ENCODE measurements at places on chromosomes 16 and 17.

DNA sequence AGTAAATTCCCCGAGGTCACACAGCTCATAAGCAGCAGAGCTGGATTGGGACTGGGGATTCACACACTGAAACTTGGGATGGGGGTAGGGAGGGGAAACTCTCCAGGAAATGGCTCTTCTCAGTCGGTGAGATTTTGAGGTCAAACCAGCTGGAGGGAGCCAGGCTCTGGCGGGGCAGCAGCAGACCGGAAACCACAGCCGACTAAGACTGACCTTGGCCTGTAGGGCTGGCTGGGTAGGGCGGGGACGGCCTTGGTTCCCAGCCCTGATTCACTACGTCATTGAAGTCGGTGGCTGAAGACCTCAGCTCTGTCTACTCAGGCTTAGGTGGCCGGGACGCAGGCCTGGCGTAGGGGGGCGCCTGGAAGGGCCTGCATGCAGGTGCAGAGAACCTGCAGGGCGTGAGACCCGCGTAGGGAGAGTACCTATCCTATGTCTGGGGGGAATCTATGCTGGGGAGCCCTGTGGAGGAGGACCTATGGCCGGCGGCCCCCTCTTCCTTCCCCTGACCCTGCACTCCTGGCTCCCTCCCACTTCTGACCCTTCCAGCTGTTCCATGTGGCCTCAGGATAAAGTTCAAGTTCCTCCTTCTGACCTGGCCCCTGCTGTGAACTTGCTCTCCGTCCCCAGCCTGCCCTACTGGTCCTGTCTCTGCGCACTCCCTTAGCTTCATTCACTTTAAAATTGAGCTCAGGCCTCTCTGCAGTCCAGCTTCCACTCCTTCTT is 11.9 kb upstream of the SLC4A1 start:
- peak; percentile 47 for DNase-seq

DNA sequence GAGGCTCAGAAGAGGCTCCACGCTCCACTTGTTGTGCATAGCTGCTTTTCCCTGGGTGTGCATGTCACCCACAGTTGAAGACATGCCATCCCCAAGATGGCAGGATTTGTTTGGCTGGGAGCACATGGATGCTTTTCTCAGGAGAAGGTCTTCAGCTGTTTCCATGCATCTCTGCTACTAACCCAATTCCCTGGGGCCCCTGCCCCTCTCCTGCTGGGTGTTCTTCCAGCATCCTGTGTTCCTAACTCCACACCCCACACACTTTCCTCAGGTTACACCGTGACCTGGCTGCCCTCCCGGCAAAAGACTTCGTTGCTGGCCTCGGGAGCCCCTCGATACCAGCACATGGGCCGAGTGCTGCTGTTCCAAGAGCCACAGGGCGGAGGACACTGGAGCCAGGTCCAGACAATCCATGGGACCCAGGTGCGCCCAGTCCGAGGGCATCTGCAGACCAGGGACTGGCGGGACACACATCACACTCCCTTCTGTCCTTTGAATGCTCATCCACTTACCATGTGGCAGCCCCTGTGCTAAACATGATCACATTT is 21.5 kb downstream of the ITGAL start:
- no peak for DNase-seq

GRCh38 chr16:2494616-2495015 is 19.1 kb upstream of the ATP6V0C start:
- DNase-seq = no peak

GRCh38 chr17:21191698-21192097 is 22.3 kb downstream of the TMEM11 start:
- DNase-seq = no peak

GRCh38 chr16:69123910-69124309 is 8.5 kb downstream of the CHTF8 start:
- DNase-seq = peak; percentile 63

DNA sequence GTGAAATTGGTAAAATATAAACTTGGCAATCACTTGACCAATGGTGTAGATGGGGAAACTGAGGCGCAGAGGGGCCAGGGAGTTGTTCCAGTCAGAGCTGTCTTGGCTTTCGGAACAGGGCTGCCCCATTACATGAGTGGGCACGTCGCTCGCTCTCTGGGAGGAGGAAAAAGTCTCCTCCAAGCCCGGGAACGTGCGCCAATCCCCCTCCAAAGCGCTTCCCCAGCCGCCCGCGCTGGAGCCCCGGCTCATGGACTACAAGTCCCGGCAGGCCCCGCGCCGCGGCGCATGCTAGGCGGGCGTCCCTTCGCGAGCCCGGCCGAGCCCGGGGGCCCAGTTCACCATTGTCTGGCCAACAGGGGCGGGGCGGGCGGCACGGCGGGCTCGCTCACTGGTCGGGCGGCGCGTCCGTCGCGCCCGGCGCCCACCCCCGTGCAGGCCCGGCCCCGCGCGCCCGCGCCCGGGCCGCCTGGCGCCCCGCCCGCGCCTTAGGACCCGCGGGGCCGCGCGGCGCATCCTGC is at the start of gene LLGL1:
LLGL1 (plus strand) TSS at position 515 of the 521 bp plus-strand sequence. CDS start 48 bp downstream, outside the sequence.
- DNase-seq = peak; percentile 94

DNA sequence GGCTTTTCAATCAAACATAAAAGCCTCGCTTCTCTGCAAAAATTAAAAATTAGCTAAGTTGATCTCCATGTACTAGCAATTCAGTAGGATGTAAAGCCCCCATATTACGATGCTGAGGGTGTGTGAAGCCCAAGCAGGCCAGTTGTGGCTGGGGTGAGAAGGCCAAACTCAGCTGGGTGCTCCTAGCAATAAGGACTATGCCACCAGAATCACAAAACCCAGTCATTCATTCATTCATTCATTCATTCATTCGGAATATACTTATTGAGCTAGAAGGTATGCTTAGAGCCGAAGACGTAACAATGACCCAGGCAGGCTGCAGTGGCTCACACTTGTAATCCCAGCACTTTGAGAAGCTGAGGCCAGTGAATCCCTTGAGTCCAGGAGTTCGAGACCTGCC is 3.9 kb upstream of the CRYBA1 start:
- no peak for DNase-seq

DNA sequence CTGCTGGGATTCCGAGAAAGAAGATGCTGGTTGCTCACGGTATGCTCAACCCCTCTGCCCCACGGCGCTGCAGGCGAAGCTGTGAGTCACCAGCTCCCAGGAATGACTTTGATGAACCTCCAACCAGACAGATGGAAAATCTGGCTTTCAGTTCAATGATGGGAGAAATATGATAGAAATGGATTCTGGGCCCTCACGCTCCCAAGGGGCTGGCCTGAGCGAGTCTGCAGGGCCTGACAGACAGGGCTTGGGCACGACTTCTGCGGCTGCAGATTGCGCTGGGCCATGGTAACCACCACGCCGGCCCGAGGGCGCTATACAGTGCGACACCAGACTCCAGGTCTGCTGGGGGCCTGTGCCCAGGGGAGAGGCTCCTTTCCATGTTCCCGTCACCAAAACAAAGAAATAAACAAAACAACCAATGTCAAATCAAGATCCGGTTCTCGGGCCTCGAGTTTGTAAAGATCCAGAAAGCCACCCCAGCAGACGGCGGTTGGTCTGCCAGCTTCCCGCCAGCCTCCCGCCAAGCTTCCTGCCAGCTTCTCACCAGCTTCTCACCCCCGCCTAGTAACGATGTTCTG is 11.1 kb upstream of the ABR start:
- DNase-seq = no peak

- DNase-seq = no peak
Measured at GRCh38 chr16:85709766-85710585, 21.2 kb upstream of the GINS2 start.

DNA sequence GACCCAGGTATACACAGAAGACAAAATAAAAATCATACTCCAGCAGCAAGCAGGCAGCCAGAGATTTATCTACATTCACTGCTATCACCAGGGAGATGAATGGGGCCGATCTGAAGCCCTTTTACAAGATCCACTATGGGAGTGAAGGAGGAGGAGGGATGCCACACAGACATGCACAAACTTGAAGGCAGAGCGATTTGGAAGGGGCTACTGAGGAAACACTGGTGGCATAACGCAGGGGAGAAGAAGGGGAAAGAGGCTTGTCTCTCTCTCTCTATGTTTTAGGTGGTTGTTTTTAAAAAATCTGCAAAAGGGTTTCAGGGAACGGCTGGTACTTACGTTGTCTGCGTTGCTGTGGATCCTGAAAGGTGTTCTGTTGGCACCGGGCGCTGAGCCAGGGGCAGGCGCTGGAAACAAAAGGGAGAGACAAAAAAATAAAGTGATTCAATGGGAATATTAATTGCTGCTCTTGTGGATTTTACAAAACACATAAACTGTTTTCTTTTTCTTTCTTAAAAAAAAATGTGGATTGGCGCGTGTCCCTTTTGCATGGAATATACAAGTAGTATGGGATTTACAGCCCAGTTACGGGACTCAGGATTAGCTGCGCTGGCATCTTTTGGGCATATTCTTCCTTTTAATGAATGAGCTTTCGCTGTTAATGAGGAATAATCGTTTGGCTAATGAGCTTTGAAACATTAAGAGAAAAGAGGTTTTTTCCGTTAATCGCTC is 255.3 kb upstream of the PMFBP1 start:
- peak; percentile 79 for DNase-seq

DNA sequence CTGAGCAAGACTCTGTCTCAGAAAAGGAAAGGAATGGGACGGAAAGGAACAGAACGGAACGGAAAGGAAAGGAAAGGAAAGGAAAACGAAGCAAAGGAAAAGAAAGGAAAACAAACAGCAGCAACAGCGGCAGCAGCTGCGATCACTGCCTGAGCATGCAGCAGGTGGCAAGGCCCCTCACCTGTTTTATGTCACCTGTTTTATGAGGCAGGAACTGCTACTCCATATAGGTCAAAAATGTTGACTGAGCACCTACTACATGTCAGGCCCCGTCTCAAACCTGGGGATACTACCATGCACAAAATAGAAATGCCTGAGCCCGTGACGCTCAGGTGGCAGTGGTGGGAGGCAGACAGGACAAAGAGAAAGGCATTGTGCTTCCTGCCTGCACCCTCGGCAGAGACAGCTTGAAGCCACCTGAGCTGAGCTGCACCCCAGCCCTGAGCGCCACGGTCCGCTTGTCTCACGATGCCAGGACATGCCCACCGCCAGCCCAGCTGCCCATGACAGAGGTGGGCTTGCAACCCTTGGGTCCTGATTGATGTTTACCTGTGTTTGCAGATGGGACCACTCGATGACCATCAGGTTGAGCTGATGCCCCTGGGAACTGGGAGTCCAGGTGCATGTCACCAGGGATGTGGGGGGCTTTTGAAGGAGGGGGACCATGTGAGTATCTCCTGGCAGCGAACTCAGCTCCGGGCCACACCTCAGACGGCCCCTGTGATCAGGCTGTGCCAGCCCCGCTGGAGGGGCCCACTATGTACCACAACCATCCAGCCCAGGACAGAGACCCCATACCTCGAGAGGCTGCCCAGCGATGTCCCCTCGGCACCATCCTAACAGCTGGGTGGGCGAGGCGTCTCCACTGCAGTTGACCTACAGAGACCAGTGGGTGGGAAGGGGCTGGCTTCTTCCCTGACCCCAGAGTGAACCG is 77.4 kb downstream of the RMI2 start:
- DNase-seq = no peak

DNA sequence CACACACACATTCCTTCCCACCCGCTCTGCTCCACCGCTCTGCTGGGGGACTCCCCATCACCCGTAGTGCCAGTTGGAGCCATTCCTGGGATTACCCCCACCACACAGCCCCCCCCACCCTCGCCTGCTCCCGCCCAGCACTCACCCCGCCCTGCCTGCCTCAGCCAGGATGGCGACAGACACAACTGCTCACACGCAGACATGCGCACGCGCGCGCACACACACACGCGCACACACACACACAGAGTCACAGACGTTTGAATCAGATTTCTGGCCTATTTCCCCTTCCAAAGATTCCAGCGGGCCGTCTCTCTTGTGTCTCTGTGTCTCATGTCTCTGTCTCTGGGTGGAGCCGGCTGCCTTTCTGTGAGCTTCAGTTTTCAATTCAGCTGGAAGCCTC is 4.4 kb downstream of the CACNA1G start:
- DNase-seq = no peak

- peak; percentile 83 for DNase-seq
Measured at GRCh38 chr17:7314719-7315569, at the start of gene GPS2. TSS of gene GPS2 (minus strand) at chr17:7315360. CDS start at chr17:7315052, 308 bp downstream.

DNA sequence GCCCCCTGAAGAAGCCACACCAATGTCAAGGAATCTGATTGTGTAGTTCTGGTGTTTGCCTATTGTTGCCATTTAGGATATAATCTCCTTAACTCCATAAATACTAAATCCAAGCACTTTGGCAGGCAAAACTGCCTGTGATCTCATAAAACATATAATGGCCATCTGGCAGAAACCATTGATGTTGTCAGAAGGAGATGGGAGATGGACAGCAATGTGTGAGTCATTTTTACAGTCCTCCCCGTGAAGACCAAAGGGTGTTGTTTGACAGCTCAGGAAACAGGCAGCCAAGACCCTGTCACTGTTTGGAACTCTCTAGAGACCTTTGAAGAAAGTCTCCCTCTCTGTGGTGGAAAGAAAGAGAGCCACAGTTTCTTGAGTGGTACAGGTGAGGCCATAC is 454.1 kb downstream of the HS3ST3B1 start:
- no peak for DNase-seq

DNA sequence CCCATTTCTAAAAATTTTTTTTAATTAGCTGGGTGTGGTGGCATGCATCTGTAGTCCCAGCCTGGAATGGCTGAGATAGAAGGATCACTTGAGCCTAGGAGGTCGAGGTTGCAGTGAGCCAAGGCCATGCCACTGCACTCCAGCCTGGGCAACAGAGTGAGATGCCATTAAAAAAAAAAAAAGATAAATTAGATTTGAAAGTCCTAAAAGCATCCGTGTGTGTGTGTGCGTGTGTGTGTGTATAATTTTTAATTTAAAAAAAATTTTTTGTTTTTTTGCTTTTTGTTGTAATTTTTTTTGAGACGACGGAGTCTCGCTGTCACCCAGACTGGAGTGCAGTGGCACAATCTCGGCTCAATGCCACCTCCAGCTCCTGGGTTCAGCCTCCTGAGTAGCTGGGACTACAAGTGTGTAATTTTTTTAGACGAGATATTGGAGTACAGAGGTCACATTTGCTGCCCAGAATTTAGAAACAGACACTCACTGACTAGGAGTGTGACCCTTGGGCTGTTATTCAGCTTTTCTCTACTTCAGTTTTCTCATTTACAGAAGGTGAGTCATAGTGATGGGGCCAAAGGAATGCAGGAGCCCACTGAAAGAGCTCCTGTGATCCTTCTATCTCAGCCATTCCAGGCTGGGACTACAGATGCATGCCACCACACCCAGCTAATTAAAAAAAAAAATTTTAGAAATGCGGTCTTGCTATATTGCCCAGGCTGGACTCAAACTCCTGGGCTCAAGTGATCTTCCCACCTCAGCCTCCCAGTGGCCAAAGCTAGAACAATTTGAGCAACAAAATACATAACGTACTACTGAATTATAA is 25.5 kb upstream of the TBX4 start:
- no peak for DNase-seq

DNA sequence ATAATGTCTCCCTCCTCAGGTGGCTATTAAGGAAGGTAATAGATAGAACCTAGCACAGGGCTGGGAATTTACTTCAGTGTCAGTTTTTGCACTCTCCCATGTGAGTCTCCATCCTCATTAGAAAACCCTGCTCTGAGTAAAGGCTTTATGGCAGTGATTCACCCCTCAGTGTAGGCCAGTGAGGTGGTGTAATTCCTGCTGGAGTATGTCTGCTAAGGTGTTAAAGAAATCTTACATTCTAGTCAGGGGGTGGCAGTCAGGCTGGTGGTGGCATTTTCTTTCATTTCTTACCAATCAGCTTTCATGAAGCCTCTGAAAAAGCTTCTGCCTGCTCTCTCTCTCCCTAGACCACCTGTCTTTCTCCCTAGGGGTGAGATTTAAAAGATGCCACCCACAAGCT is 138.8 kb upstream of the CCL2 start:
- no peak for DNase-seq

- DNase-seq = no peak
Measured at GRCh38 chr17:70947636-70948565, 778.6 kb downstream of the KCNJ2 start.

GRCh38 chr17:42493319-42493718 is 34.6 kb downstream of the ATP6V0A1 start:
- DNase-seq = no peak

Measured in putamen (tissue), 1 donor.